ENCODE measurements at places on chromosomes 11 and 22.

DNA sequence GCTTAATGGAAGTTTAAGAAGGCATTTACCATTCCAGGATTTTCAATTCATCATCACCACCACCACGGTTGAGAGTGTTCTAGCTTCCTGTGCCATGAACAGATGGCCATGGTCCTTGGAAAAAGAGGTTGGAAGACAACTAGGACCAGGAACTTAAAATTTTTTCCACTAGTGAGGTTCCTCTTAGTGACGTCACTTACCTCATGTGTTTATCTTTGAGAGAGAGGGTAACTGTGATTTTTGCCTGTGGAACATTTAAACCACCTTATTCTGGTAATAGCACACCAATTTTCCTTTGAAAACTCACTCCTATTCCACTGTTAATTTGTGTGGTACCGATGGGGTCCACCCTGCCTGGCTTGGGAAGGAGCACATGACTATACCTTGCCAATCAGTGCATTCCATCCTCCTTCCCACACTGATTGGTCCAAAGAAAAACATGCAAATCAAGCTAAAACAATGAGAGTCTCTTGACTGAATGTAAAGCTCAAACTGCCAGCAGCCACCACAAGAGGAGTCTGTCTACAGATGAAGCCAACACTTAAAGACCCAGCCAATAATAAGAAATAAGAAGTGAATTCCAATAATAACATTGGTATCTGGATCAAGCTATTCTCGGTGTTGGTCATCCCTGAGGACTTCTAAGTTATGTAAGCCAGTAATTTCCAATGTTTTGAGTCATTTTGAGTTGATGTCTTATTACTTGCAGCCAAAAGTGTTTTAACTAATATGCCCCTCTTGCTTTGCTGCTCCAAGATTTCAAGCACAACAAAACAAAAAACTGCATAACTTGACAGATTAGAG is 111.8 kb downstream of the MPPED2 start:
- DNase-seq: no peak

DNA sequence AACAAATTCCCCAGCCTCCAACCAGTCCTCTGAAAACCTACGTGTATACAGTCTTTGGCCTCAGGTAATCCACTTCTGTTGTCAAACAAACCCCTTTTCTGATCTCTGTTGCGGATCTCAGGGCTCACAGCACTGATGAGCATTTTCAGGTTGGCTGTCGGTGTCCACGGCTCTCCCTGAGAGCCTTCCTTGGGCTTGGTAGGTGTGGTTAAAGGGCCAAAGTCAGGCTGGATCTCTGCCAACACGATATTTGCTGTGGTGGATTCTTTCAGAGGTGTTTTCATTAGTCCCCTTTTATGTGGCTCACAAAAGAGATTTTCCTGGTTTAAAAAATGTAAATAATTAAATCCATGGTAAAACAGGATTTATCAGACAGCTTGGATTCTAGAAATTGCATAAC is 2.9 kb downstream of the E2F8 start:
- no peak for DNase-seq

- DNase-seq: no peak
Measured at GRCh38 chr22:49997932-49998717, 14.4 kb downstream of the IL17REL start.

DNA sequence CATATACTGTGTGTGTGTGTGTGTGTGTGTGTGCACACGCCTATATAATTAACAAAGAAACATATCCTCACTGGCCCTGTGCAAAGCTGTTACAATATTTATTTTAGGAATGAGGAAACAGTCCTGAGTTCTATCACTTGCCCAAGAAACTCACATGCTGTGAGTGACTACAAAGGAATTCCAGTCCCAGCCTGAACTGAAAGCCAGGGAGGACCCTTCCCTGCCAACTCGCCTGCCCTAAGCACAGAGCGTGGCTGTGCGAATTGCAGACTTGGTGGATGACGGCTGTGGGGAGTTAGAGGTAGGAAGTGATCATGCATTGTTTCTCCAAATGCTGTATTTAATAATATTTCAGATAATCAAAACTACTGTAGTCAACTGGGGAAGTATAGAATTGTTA is 26.4 kb upstream of the CD5 start:
- no peak for DNase-seq

- DNase-seq: no peak
Measured at GRCh38 chr11:10866893-10867331, 9.1 kb upstream of the ZBED5 start.

DNA sequence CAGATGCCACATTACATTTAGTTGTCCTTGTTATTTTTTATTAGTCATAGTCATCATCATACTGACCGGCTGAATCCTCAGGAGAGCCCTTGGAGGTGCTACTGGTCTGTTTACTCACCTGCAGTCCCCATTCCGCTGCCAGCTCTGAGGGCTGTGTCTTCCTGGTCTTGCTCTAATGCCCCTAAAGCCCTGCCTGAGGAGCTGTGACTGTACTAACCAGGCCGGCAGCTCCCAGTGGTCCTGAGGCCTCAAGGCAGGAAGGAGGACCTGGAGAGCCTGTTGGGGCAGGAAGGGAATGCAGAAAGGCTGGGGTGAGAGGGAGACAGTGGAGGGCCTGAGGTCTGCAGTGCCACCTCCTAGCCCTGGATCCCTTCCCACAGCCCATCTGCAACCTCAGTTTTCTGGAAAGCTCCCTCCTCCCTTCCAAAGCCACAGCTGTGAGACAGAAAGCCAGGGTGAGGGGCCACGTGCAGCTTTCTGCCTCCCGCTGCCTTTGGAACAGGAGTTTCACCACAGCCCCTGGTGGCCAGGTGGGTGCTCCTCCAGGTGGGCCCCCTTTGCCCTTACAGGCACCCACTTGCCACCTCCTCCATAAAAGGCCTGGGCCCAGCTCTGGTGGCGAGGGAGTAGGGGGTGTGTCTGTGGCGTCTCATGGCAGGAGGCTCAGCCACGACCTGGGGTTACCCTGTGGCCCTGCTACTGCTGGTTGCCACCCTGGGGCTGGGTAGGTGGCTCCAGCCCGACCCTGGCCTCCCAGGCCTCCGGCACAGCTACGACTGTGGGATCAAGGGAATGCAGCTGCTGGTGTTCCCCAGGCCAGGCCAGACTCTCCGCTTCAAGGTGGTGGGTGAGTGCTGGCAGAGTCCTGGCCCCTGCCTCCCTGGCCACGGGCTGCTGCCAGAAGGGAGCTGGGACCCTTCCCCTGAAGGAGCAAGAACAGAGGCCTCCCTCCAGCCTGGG is at the start of gene ZP1:
Gene ZP1 (plus strand): TSS at position 632 of the 960 bp plus-strand sequence. CDS start 20 bp downstream, at position 652.
- peak; percentile 28 for DNase-seq

DNA sequence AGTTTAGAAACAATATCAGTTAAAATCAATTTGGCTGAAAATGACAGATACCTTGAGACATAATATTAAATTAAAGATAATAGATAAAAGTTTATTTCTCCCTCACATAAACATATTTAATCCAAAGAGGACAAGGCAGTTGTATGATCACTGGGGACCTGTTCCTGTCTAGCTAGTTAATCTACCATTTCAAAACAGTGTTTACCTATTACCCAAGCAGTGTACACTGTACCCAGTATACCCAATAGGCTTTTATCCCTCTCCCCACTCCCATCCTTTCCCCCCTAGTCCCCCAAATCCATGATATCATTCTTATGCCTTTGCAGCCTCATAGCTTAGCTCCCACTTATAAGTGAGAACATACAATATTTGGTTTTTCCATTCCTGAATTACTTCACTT is 229.7 kb upstream of the LARGE1 start:
- DNase-seq: no peak

GRCh38 chr22:31947296-31947695 is 3.0 kb downstream of the YWHAH start:
- no peak for DNase-seq

DNA sequence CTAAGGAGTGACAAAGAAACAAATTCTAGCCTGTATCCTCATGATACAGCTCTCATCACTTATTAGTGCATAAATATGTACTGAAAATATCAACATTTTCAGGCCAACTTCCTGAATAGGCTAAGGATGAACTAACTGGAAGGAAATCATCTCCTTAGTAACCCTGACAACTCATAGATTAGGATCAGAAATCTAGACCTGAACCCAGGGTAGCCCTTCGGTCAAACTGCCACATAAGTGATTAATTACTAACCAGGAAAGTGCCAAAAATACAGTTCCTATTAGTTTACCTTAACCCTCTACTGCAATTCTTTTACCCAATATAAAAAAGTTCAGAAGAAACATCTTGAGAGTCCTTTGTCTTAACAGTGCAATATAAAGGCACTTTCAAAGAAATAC is 40.0 kb downstream of the AMBRA1 start:
- DNase-seq: no peak

DNA sequence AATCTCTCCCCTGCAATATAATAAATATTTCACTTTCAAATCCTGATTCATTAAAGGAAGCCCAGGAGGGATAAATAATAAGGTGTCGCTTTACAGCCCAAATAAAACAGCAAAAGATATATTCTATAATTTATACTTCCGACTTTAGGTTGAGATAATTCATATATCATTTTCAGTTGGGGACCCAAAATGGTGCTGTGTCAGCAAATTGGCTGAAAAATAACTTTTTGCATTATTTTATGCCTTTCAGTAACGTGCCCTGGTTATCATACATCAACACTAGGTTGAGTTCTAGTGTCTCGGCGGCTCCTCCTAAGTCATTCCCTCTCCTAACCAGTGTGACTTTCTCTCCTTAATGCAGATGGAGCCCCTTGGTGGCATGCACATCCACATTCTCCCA is 278.2 kb downstream of the NXPE2 start:
- DNase-seq: no peak

DNA sequence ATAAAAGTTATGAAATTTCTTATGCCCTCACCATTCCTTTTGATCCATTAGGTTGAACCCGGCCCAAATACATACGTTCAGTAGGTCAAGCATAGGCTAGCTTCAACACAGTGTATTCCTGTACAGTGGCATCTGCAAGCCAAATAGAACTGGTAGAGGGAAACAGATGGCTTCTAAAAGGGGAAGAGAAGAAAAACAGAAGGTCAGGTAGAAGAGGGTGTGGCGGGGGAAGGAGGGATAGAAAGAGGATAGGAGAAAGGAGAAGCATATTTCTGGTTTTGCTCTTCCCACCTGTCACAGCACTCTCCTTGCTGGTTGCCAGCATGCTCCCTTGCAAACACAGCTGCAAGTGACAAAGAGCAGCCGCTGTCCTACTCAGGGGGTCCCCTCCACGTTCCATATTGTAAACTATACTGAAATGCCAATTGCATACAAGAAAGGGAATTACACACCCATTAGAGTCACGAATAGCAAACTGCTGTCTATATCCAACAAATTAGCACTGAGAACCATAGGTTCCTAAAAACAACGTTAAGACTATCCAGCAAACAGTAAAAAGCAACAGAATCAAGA is 71.8 kb downstream of the PHF21A start:
- peak; percentile 63 for DNase-seq

GRCh38 chr11:110433393-110434333 is 3.9 kb downstream of the FDX1 start:
- no peak for DNase-seq
